Central memory CD8-positive, alpha-beta T cell (primary cell): ENCODE measurements at places on chromosomes 7 and 10.
A peak's percentile ranks its signal among the peaks of the same experiment; 100 is the strongest.

- no peak for DNase-seq
Measured at GRCh38 chr10:99531696-99532593, 797 bp upstream of the NKX2-3 start.

- no peak for DNase-seq
Measured at GRCh38 chr10:88901984-88902789, 22.1 kb downstream of the STAMBPL1 start.

GRCh38 chr7:21198921-21199320, 229.0 kb upstream of the SP4 start:
- no peak for DNase-seq

DNA sequence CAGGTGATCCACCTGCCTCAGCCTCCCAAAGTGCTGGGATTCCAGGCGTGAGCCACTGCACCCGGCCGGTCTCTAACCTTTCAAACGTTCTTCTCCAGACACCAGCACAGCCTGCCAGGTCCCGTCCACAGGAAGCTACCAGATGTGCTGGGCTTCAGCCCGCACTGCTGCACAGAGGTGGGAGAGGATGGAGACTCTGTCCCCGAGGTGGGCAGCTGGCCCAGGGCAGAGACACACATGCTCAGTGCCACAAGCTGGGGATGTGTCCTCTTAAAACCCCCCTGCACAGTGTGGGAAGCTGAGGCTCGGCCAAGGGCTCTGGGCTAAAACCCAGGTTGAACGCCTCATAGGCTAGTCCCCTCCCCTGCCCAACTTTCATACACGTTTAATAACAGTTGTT, 9.4 kb downstream of the NUDT1 start:
- DNase-seq, result no peak

- no peak for DNase-seq
Measured at GRCh38 chr7:18855796-18856195, 261.6 kb downstream of the TWIST1 start.

GRCh38 chr7:122430710-122431109, 126.2 kb upstream of the FEZF1 start:
- DNase-seq, result no peak

DNA sequence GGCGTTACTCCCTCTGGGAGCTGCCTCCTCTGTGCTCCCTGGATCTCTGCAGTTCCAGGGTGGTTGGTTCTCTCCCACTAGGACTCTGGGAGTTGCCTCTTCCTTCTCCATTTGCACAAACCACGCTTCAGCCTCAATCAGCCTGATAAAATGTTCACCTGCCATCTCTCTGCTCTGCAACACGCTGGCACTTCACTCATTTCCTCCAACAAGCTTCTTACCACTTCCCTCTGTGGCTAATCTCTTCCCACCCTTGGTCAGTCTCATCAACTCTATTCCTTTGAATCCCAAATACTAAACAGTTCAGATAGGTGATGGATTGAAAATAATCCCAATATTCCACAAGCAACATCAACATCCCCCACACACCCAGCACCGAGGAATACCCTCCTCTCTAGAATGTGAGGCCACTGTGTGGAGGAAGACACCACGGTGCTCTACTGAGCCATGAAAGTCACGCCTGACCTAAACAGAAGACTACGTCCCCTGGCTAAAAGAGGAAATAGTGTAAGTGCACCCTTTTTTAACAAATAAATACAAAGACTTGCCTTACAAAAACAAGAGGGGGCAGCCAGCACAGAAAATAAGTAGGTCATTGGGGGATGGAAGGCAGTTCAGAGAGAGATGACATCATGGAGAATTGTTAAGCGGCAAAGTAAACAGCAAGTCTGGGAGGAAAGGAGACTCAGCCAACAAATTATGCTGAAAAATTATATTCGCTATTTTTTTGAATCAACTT, 1.9 kb upstream of the FAM170B start:
- DNase-seq, result no peak

DNA sequence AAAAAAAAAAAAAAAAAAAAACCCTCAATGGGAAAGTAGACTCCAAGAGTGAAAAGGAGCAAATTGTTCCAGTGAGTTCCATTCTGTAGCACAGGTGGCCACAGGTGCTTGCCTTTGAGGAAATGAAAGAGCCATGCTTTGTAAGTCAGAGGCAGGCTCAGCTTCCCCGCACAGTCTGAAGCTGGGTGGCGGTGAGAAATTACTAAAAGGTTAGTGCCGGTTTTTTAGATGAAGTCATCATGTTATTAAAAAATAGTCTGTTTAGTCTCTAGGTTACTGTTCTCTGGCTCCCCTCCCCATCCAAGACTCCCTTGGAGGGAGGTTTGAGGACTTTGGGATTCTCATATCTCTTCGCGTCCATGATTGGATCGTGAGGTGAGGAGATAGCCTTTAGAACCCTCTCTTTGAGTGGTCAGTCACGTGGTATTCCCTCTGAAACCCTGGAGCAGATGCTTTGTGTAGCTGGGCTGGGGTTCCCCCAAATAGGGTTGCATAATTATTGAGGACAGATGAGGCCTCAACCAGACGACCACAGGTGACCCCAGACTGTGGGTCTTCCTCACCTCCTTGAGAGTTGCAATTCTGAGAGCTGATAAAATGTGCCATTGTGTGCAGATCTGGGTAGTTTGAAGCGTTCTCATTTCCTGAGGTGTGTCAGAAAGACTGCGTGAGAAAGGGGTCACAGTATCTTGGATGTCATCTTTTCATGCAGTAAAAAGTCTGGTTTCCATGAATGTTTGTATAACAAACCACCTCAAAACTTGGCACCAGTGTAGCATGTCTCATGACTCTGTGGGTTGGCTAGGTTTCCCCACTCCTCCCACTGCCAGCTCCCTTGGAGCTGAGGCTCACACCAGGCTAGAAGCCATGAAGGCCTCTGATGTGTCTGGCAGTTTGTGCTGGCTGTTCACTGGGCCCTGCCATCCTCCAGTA, 27.1 kb downstream of the OGDH start:
- peak; percentile 48 for DNase-seq

DNA sequence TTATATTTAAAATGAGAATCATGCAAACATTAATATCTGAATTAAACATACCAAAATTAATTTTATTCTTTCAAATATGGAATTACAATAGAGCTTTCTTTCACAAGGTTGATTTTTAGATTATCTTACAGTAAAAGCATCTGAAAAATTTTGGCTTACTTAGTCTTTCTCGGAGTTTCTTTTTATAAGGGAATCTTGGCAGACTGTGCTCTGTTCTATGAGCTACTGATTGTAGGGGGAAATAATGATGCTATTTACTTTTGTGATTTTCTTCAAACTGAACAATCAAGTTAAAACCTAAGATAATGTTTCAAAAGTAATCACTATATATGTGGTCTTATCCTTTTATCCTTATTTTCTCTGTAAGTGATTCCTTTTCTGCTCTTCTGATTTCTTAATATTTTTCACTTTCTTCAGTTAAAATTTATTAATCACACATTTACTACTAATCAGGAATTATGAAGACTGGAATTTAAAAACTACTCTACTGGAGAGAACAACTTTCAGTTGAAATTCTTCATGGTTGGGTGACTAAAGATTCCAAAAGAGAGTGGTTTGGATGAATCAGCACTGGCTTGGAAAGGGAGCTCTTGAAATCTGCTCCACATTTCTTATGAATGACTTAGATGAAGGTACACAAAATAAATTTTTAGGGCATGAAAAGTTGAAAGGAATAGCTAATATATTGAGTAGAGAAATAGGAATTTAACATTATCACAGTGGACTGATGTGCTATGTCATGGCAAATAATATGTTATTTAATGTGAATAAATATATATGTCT, 103.9 kb downstream of the PPP1R9A start:
- no peak for DNase-seq

- no peak for DNase-seq
Measured at GRCh38 chr10:15439341-15439842, 68.3 kb upstream of the FAM171A1 start.

GRCh38 chr7:124089621-124090020, 56.8 kb upstream of the TMEM229A start:
- DNase-seq, result no peak

DNA sequence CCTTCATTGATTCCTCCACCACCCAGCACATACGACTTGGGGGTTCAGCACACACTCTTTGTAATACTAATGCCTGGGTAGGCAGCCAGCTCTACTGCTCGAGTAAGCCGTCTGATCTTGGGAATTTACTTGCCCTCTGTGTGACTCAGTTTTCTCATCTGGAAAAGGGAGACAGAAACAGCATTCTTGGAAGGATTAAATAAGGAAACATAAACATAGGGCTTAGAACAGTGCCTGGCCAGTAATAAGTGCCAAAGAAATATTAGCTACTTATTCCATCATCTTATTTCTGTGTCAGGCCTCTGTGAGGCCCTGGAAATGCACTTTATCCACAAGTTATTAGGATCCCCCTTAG, 130.1 kb downstream of the TNS3 start:
- no peak for DNase-seq

GRCh38 chr10:132740588-132740987, 45.4 kb downstream of the NKX6-2 start:
- no peak for DNase-seq

GRCh38 chr7:84688671-84689070, 494.1 kb upstream of the SEMA3A start:
- no peak for DNase-seq

- DNase-seq, result no peak
Measured at GRCh38 chr10:33066558-33067236, 108.7 kb upstream of the ITGB1 start.
